ENCODE measurements at places on chromosomes 7 and 10.
A peak's percentile ranks its signal among the peaks of the same experiment; 100 is the strongest.

DNA sequence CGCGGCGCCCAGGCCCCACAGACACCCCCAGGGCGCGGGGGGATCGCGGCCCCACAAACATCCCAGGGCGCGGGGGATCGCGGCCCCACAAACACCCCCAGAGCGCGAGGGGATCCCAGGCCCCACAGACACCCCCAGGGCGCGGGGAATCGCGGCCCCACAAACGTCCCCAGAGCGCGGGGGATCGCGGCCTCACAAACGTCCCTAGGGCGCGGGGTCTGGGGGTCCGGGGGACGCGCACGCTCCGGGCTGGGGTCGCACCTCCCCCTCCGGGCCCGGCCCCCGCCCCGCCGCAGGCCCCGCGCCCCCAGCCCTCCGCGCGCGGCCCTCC, 382 bp downstream of the DIP2C start:
- no peaks in the 10 kb centered on the region for H3K27me3 ChIP-seq
- peak overlapping the region; percentile 64 for H3K27ac ChIP-seq
- H3K4me3 ChIP-seq = peak overlapping the region; percentile 98
- H3K4me1 ChIP-seq = peaks cover 36% of the 10 kb centered on the region

- DNase-seq = peak; percentile 40
- no peaks in the 10 kb centered on the region for H3K4me1 ChIP-seq
- H3K27me3 ChIP-seq = no peaks in the 10 kb centered on the region
- no peak overlapping the region for H3K4me3 ChIP-seq
Measured at GRCh38 chr10:103265717-103266329, 11.1 kb upstream of the INA start.

GRCh38 chr10:44947371-44948152, 12.0 kb upstream of the RASSF4 start:
- H3K4me1 ChIP-seq = peaks cover 54% of the 10 kb centered on the region
- no peak overlapping the region for H3K27ac ChIP-seq
- peaks cover 4% of the 10 kb centered on the region for H3K36me3 ChIP-seq
- H3K27me3 ChIP-seq = no peaks in the 10 kb centered on the region

DNA sequence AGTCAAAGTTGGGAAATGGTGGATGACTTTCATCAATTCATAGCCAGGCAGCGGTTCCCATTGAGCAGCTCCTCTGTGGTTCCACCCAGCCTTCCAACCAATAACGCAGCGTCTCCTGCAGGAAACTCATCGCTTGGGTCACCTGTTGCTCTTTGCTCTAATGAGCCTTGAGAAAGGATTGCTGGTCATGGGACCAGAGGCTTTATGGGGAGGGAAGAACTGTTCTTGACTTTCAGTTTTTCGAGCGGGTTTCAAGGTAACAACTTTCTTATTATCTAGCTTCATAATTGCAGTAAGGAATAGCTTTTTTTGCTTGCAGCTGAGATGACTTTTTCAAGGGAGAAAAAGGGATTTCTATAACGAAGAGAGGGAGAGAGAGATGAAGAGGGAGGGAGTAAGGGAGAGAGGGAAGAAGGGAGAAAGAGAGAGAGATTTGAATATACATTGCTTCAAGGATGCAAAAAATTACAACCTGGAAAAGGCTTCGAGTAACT, 405 bp upstream of the ENTPD1 start:
- no peak overlapping the region for H3K4me3 ChIP-seq
- no peaks in the 10 kb centered on the region for H3K36me3 ChIP-seq
- no peaks in the 10 kb centered on the region for H3K27me3 ChIP-seq
- H3K4me1 ChIP-seq = no peaks in the 10 kb centered on the region
- no peak overlapping the region for H3K27ac ChIP-seq

DNA sequence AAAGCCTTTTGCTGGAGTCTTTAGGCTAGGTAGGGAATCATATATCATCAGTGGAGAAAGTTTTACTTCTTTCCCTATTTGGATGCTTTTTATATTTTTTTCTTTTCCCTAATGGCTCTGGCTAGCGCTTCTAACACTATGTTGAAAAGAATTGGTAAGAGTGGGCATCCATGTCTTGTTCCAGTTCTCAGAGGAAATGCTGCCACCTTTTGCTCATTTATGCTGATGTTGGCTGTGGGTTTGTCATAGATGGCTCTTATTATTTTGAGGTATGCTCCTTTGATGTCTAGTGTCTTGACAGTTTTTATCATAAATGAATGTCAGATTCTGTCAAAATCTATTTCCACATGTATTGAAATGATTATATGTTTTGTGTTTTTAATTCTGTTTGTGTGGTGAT, 1544.1 kb downstream of the REEP3 start:
- no peak for DNase-seq
- H3K36me3 ChIP-seq = no peaks in the 10 kb centered on the region
- no peaks in the 10 kb centered on the region for H3K27me3 ChIP-seq
- no peak overlapping the region for H3K27ac ChIP-seq
- no peaks in the 10 kb centered on the region for H3K4me1 ChIP-seq

Data from SJSA1 (cell line).